ENCODE measurements at places on chromosomes 3 and 15.

DNA sequence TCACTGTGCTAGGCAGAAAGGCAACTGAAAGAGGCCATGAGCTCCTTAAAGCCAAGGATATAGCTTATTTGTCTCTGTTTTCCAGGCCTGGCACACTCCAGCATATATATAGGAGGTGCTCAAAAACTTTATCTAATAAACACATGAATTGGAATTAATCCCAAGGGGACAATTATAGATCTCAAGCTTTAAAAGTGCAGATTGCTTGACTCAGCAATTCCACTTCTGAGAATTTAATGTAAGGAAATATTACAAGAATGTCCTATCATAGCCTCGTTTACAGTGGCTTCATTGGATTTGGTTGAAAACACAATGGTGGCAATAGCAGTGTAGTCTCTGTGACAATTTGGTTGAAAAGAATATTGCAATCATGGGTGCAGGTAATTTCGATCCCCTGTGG, 267.3 kb downstream of the SHQ1 start:
- DNase-seq = no peak

DNA sequence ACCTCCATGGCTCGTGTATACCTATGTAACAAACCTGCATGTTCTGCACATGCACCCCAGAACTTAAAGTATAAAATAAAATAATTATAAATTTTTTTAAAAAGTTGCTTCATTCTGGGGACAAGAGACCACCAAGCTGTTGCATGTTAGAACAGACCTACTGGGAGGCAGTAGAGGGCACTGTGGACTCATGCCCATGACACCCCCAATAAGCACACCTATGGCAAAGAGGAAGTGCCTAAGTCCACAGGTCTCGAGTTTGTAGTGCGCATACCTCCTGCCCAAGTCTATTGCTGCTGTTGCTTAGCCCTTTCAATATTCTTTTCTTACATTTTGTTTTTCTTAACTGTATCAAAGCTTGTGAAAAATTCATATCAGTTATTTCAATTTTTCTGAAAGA, 267.9 kb upstream of the THBS1 start:
- no peak for DNase-seq

- DNase-seq = no peak
These were observed 3.9 kb downstream of the PHLDB2 start for GRCh38 chr3:111862974-111863373.

GRCh38 chr3:187770224-187770623, 25.0 kb upstream of the BCL6 start:
- no peak for DNase-seq

GRCh38 chr15:44010089-44010488, 183.3 kb downstream of the WDR76 start:
- DNase-seq = peak; percentile 24

- DNase-seq = no peak
These were observed 4.3 kb downstream of the TMOD3 start for GRCh38 chr15:51833772-51834171.

DNA sequence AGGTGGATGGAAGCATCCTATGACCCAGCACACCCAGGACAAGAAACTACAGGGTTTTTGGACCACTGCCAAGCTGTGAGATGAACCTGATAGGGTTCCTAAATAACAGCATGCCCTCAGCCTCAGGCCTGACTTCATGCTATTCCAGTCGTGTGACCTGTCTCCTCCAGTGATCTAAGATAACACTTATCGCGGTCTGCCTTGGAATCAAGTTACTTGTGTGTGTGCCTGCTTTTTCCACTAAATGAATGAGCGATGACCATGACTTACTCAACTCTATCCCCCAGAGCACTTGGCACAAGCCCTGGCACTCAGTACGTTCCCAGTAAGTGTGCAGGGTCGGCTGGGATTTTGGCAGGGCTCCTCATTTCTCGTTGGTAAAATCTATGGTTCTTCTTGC, 172.7 kb upstream of the TP63 start:
- DNase-seq = no peak

DNA sequence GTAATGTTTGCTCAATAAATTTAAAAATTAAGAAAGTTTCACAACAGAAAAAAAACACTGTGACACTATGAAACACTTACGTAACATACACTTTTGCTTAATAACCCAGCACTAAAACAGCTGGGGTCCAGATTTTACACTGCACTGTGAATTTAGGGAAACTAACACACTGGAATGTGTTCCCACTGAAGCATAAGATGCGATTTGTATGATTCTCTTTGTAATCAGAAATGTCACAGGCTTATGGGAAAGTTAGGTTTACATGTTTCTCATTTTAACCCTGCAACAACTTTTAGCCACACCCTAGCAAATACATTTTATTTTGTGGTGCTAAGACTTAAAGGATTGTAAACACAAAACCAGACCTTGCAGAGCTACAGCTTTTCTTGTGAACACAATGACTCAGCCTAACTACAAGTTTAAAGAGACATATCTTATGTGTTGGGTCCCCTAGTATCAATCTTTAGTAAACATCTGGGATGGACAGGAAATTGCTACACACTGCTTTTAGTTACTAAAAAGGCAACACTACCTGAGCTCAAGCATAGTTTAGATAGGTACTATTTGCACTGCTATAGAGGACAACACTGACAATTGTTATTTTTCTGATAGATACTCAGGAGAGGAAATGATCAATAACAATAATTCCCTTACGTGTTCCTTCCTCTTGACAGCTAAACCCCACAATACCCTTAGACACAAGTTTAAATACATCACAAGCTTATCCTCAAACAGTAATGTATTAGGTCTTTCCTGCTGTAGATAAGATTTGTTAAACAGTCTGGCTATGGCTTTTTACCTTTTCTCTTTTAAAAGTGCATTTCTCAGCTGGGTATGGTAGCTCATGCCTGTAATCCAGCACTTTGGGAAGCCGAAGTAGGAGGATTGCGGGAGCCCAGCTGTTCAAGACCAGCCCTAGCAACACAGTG, 3.8 kb downstream of the PLD1 start:
- DNase-seq = peak; percentile 70

GRCh38 chr3:194985031-194985578, 285.9 kb downstream of the XXYLT1 start:
- DNase-seq = no peak

- no peak for DNase-seq
These were observed 525.1 kb upstream of the GOLIM4 start for GRCh38 chr3:168620854-168621253.

DNA sequence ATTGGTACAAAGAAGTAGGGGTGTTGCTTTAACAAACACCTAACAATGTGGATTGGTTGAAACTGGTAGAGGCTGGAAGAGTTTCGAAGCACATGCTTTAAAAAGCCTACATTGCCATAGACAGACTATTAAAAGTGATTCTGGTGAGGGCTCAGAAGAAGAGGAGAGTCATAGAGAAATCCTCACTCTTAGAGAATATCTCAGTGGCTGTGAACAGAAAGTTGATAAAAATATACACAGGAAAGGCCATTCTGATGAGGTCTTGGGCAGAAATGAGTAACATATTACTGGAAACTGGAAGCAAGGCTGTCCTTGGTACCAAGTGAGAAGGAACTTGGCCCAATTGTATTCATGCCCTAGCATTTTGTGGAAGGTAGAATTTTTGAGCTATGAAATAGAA, 173.7 kb upstream of the CRBN start:
- no peak for DNase-seq

DNA sequence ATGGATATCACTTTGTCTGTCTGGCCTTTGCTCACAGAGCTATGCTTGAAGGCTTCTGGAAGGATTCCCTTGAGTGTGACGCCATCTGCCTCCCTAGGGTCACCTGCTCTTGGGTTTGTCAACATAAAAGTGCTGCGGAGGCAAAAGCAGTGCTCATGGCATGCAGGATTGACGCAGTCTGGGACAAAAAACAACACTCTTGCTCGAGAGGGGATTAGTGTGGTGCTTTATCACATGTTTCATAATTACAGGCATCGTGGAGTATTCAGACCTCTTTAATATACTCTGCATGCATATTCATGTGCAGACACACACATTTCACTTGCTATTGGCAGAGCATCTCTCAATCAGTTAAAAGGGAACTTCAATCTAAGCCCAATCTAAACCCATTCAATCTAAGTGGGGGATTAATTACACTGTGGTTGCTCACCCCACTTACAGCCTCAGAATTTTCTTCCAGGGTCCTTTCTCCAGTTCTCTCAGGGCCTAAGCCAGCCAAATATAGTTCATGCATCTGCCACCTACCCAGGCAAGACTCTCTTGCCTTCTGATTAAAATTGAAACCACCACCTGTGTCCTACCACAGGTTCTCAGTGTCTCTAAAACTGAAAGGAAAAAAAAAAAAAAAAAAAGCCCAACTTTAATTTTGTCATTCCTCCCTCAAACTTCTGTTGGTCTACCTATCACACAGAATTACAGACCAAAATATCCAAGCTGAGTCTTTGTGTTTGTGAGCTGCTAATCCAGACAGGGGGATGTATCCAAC, 75.6 kb downstream of the BFSP2 start:
- no peak for DNase-seq

DNA sequence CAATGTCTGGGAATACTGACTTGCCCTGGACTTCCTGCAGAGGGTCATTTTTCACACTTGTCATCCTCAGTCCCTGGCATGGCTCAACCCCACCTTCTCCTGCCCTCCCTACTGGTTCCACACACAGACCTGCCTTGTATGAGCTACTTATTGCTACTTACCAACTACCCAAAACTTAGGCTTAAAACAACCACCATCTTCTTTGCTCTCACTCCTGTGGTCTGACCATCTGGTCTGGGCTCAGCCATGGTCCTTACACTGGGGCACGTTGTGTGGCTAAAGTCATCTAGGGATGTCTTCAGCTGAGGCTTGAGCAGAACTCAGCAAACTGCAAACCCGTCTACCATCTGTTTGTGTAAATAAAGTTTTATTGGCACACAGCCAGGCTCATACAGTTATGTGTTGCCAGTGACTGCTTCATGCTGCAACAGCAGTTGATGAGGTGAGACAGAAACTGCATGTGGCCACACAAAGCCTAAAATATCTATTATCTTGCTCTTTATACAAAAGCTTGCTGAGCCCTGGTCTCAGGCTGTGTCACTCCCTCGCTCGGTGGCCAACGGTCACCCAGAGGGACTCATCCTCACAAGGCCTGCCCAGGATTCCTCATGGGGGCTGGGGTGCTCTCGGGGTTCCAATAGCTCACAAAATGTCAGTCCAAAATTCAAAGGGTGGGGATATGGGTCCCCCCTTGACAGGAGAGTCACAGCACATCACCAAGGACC, 43.5 kb downstream of the KLF15 start:
- no peak for DNase-seq

DNA sequence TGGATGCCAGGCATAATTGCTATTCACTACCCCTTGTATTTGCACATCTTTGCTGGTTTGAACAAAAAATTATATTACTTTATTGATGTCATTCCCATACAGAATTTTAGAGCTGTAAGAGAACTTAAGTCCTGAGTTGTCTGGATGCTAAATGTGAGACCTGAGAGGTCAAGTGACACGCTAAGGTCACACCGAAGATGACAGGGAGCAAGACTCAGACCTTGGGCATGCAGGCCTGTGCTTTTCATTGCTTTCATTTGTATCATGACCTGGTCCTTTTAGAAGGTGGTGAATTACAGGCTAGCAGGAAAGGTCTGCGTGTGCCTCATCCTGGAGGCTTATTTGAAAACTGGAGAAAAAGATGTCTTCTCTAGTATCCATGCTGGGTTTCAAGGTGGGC, 312.0 kb upstream of the RASGRP1 start:
- no peak for DNase-seq
